ENCODE measurements at places on chromosomes 1 and 21.

GRCh38 chr1:100187912-100188311 is 9.9 kb upstream of the LRRC39 start:
- H3K27ac ChIP-seq: no peak overlapping the region
- no peak overlapping the region for H3K4me3 ChIP-seq
- H3K27me3 ChIP-seq: no peaks in the 10 kb centered on the region
- H3K36me3 ChIP-seq: no peaks in the 10 kb centered on the region
- H3K4me1 ChIP-seq: no peaks in the 10 kb centered on the region
- no peak for DNase-seq

- H3K27ac ChIP-seq: no peak overlapping the region
- DNase-seq: no peak
- H3K27me3 ChIP-seq: no peaks in the 10 kb centered on the region
- H3K36me3 ChIP-seq: no peaks in the 10 kb centered on the region
- no peaks in the 10 kb centered on the region for H3K4me1 ChIP-seq
These were observed 62.1 kb downstream of the PRKCZ start for GRCh38 chr1:2112280-2112701.

DNA sequence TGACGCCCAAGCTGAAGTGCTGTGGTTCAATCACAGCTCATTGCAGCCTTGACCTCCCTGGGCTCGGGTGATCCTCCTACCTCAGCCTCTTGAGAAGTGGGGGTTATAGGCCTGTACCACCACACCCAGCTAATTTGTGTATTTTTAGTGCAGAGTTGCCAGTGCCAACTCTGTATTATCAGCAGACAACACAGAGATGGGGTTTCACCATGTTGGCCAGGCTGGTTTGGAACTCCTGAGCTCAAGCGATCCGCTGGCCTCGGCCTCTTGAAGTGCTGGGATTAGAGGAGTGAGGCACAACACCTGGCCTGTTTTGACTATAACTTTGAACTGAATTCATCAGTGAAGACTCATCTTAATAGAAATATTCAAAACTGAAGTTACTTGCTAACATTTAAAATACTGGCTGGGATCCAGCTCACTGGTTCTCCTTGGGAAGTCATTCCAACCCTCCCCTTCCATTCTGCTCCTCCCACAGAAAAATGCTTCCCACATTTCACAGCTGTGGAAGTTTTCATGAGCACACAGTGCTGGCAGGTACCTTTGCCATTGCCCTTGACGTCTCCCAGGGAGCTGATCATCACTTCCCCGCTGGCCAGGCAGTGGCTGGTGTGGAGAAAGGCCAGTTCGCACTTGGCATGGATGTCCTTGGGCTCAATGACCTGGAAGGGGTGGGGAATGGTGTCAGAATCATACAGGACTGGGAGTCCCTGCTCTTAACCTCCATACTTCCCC is 4.7 kb downstream of the SELENBP1 start:
- no peak overlapping the region for H3K27ac ChIP-seq
- peaks cover 15% of the 10 kb centered on the region for H3K4me1 ChIP-seq
- H3K36me3 ChIP-seq: peaks cover 24% of the 10 kb centered on the region
- no peak for DNase-seq
- no peaks in the 10 kb centered on the region for H3K27me3 ChIP-seq

DNA sequence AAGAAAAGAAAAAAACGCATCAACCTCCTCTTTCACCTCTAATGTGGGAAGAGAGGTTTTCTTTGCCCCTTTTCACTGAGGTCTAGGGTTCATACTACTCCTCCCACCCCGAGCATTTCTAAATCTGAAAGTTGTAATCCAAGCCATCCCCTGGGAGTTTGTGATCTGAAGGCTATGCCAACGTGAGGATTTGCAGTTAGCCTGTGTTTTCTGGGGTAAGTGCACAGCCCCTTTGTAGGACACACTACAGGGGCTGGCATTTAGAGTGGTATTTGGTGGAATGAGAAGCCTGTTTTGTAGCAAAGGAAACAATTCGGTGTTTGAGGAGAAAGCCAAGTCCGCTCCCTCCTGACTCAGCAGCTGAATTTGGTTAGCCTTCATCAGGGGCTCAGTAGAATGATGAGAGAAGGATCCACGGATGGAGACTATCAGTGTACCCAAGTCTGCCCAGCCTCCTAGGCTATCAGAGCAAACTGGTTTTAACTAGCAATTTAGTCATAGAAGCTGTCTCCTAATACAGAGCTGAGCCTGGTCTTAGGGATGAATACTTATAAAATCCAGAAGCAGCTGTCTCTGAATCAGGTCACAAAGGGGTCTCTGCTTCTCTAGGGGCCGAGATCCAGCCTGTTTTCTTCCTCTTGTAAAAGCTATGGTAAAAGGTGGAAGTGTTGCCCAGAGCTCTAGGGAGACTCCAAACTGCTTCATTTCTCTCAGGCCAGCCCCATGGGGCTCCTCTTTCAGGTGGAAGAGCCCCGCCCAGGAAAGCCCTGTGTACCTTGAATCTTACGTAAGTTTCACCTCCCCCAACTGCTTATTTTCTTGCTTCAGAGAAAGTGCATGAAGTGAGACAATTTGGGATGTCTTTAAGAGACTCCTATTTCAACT is 2.1 kb downstream of the PCP4L1 start:
- no peaks in the 10 kb centered on the region for H3K36me3 ChIP-seq
- H3K4me1 ChIP-seq: no peaks in the 10 kb centered on the region
- H3K27me3 ChIP-seq: no peaks in the 10 kb centered on the region
- H3K4me3 ChIP-seq: no peak overlapping the region
- no peak for DNase-seq

- no peaks in the 10 kb centered on the region for H3K27me3 ChIP-seq
- no peak for DNase-seq
- peaks cover 56% of the 10 kb centered on the region for H3K4me1 ChIP-seq
- no peaks in the 10 kb centered on the region for H3K36me3 ChIP-seq
These were observed 17.1 kb downstream of the COL18A1 start for GRCh38 chr21:45421846-45422775.

- no peak overlapping the region for H3K4me3 ChIP-seq
- H3K36me3 ChIP-seq: no peaks in the 10 kb centered on the region
- no peaks in the 10 kb centered on the region for H3K4me1 ChIP-seq
- no peaks in the 10 kb centered on the region for H3K27me3 ChIP-seq
- DNase-seq: no peak
These were observed 11.8 kb downstream of the INAVA start for GRCh38 chr1:200906491-200906890.
